ENCODE measurements at places on chromosomes 12 and 14. TPM values are rescaled to one million over a fixed set of nuclear protein-coding genes. Genes with fewer than 3 reads are reported as not detected.

DNA sequence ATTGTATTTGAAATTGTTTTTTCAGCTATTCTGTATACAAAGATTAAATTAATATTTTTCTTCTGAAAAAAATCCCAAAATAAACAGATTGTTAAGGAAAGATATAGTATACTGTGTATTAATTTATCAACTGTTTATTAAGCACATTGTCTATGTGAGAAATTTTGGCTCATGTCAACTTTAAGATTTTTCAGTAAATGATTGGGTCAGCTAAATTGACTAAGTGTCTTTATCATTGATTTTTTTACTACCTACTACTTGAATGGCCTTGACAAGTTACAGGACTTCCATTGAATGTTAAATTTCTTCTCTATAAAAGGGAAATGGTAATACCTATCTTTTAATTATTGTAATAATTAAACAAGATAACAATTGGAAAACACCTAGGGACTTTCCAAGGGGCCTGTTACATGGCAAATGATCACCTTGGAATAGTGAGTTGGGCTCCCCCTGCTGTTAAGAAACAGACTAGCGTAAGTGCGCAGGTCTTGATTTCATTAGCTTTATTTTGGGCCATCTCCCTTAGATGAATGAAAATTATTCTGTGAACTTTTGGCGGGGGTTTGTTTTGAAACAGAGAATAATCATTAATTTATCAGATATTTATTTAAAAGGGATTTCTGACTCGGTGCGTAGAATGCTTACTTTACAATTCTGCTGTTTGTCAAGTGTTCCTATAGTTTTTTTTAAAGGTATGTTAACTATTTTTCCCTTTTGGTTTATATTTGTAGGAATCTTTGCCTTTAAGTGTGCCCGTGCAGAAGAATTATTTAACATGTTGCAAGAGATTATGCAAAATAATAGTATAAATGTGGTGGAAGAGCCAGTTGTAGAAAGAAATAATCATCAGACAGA is 14.5 kb upstream of the CCT2 start:
- peak; percentile 37 for DNase-seq

DNA sequence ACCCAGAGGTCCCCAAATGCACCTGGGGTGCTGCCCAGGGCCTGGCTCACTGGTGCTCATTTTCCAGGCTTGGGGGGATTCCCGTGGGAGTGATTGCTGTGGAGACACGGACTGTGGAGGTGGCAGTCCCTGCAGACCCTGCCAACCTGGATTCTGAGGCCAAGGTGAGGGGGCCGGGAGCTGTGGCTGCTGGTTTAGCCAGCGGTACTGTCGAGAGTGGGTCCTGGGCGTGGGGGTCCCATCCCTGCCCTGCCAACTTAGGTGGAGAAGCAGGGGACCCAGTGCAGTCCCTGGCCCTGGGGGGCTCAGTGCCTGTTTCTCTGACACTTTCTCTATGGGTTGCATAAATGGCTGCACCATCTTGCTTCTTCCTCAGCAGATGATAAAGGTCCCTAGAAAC is 50.9 kb downstream of the FOXN4 start:
- DNase-seq = no peak

DNA sequence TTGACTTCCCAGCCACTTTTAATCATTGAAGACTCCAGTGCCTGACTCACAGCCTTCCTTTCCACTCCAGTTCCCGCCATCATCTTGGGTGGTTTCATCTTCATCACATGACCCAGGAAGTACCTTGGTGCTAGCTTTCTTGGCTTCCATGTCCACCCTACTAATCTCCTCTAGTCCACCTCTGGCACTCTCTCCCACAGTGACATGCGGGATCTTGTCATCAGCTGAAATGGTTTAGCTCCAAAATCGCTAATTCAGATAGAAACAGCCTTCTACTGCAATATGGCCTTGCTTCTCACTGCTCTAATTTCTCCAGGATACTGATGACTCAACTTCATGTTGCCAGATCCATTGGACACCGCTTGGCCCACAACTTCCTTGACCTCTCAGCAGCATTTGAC is 24.5 kb downstream of the WDR20 start:
- no peak for DNase-seq

DNA sequence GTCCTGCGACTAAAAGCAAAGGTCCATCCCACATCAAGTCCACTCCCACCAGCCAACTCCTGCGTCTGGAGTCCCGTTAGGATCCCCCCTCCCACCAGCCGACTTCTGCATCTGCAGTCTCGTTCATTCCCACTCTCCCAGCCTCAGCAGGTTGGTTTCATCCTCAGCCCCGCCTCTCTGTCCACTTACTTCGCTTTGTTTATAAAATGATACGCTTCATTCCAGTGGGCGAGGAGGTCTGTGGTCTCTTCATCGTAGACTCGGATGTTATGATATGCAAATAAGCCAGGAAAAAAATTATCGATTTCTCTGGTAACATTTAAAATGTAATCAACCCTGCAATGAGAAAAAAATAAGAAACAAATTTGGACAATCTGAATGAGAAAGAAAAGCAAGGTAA is 56.8 kb downstream of the SSH1 start:
- no peak for DNase-seq

- no peak for DNase-seq
Measured at GRCh38 chr12:128980623-128981022, 127.3 kb downstream of the GLT1D1 start.

DNA sequence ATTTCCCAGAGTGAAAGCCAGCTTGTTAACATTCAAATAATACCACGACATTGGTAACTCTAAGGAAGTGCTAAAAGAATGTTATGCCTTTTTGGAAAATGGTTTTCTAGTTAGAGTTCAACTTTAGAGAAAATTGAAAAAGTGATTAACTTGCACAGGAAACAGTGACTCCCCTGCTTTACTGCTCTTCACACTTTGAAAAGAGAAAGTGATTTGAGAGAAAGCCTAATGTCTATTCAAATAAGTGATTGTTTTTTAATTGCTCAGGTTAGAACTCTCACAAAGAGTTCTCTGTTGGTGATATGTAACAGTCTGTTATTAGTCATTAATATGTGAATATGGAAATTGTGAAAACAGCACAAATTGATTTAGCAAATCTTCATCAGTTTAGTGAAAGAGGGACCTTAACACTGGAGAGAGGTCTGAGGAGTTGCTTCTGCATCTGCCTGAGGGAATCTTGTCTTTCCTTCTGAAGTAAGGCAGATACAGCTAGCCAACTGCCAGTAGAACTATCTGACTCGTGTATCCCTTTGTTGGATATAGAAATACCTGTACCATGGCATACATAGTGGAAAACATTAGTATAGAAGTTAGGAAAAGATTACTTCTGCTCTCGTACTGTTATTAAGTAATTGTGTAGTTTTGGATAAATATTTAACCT is 25.5 kb downstream of the ATF7IP start:
- DNase-seq = no peak

DNA sequence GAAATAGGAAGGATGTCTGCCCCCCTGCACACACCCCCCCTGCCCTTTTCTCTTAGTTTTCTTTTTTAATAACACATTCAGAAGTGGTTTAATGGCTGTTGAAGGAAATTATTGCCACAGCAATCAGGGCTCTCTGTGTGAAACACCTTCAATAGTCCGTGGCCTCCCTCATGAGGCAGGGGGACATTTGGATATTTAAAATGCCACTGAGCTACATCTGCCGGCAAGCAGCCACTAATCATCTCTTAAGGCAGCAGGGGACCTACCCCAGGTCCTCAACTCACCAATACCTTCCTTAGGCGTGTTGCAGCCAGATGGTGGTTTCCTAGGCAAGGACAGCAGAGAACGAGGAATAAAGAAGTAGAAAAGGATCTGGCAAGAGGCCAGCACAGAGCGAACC is 283.2 kb downstream of the TTC8 start:
- no peak for DNase-seq

DNA sequence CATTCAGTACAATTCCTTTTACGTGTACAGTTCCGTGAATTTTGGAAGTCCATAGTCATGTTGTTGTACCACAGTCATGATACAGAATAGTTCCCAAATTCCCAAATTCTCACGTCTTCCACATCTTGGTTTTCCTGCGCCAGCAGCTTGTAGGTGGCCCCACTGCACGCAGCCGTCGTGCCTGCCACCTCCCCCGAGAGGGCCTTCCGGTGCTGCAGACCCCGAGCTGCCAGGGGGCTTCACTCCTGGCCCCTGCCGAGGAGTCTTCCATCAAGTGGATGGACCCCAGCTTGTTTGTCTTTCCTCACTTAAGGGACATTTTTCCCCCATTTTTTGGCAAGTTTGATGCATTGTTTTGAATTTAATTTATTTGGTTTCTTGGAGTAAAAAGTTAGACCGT is 16.8 kb downstream of the MTA1 start:
- DNase-seq = no peak

KCNH5 gene
- total RNA-seq = 0.08 TPM

PRH2 gene
- not detected for total RNA-seq
